ENCODE measurements at places on chromosomes 1 and 21.

- no peak for DNase-seq
These were observed 85.2 kb downstream of the TGFB2 start for GRCh38 chr1:218430346-218430745.

DNA sequence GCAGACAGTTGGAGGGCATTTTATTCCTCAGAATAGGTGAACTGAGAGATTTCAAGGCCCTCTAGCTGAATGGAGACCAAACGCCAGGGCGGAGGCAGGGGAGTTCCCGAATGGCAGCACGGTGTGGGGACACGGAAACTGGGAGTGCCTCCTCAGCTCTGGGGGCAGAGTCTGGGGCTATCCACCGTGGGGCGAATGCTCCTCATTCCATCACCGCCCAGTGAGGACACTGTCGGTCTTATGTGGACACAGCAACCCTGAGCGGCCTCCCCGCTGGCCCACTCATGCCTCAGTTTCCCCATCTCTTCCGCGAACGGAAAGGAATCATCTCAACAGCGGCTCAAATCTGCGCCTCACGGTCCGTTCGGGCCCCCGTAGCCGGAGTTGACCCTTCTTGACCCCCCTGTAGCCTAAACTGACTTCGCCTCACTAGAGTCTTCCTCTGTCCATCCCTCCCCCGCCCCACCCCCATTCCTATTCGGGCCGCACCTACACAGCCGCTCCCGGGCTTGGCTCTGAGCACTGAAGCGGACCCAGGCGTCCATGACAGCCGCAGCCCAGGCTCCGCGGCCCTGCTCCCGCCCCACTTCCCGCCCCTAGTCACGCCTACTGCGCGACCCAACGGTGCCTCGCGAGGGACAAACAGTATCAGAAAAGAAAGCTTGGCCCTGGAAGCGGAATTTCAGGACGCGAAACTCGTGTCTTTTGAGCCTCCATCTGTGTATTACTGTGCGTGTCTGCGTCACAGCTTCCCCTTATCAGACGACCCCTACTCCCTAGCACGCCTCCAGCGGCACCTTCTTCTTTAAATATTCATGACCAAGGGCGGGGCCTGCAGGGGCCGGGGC is at the start of gene PEX11B:
PEX11B (minus strand) TSS at position 574 of the 848 bp plus-strand sequence; CDS start at position 545, 29 bp downstream.
- peak; percentile 93 for DNase-seq

GRCh38 chr1:182139496-182139895 is 78.0 kb upstream of the ZNF648 start:
- no peak for DNase-seq

DNA sequence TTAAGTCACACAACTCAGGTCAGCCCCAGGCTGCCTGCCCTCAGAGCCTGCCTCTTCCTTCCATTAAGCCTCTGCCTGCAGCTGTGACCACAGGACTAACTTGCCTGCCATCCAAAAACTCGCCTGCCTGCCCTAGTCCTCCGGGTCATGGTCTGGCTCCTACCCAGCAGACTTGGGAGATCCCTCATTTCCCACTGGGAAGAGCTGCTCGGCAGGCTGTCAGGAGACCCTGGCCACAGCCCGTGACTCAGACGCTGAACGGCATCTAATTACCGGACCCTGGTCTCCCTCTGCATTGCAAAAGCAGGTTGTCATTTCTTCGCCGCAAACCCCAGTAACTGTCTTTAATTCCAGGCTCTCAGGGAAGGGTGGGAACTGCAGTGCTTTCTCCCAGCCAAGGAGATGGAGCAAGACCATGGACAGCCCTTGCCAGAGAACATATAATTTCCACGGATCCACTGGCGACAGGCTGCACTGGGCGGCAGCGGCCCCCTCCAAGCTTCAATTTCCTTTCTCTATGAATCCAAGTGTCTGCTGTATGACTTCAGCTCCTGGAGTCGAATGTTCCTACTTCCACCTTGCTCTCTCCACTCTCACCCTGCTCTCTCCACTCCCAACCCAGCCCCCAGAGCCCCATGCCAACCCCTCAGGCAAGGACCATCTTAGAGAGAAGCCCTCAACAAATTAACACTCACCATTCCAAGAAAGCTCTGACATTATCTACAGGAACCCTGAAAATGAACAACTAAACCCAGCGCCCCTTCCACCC is 20.4 kb downstream of the OLFML2B start:
- DNase-seq, result no peak

GRCh38 chr1:182460550-182460951 is 10.6 kb downstream of the RGSL1 start:
- no peak for DNase-seq

- DNase-seq, result no peak
These were observed 2.1 kb downstream of the PADI1 start for GRCh38 chr1:17207046-17207445.

- no peak for DNase-seq
These were observed 26.4 kb upstream of the FMO1 start for GRCh38 chr1:171221665-171222591.

DNA sequence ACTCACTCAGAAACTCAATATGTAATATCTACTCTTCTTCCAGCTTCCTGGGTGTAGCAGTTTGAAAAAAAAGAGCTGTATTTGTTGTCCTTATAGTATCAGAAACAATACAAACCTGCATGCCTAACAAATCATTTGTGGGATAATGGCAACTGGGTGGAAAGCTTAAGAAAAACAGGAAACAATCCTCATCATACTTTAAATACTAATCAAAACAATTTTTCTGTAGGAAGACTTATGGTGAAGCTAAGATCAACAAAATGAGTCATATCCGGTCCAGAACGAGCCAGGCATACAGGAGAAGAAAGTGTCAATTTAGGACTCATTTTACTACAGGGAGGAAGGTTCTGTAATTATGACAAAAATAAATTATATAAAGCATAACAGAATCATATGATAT is 181.8 kb upstream of the ADGRL4 start:
- no peak for DNase-seq

- DNase-seq, result no peak
These were observed 39.5 kb upstream of the CNTN2 start for GRCh38 chr1:205003358-205004131.

DNA sequence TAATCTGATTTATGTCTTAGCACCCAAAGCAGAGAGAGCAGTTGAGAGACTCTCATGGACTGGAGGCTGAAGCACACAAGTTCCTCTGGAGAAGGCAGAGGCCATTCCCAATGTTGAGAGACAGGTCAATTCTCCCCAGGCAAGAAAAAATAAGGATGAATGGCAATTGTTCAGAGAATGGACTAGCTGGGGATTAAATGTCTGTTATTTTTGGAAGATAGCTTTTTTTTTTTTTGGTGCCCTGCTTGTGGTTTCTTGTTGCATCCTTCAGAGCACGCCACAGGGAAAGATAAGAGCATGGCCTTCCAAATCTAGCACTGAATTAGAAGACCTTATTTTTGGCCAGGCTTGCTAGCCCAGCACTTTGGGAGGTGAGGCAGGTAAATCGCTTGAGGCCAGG is 65.6 kb upstream of the ERRFI1 start:
- DNase-seq, result no peak

DNA sequence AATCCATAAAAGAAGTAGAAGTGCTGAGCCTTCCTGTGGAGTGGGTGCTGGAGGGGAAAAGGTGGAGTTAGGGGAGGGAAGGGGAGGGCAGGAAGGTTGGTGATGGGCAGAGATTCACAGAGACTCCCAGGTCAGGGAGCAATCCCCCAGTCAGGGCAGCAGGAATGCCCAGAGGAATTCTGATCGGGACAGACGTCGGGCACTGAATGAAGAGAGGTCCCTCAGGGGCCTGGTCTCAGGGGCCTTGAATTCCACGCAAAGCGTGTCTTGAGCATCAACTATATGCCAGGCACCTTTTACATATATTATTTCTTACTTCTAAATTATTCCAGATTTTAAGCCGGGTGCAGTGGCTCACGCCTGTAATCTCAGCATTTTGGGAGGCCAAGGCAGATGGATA is 7.2 kb upstream of the PADI1 start:
- DNase-seq, result peak; percentile 18

DNA sequence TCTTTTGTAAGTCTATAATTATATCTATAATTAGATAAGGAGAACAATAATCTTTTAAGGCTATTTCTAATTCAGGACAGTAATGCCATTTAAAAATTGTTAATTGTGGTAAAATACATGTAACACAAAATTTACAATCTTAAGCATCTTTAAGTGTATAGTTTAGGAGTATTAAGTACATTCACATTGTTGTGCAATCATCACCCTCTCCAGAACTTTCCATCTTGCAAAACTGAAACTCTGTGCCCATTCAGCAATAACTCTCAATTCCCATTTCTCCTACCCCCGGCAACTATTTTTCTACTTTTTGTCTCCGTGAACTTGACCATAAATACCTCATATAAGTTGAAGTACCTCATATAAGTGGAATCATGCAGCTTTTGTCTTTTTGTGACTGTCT is 93.9 kb upstream of the KCNA3 start:
- DNase-seq, result no peak

DNA sequence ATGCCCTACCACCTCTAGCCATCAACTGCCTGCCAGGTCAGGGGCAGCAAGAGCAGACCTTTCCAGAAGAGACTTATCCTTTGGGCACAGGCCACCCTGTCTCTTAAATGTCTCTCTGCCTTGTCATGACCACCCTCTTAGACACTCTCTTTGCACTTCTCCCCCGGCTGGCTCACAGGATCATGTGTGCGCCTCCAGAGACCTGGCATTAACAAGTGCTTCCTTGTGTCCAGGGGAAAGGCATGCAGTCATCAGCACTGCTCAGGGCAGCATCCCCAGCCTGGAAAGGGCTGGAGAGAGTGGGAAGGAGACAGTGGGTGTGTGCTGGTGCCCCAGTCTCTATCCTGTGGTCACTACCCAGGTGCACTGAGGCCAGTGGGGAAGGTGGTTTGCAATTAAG is 85.2 kb upstream of the TLR5 start:
- no peak for DNase-seq

Data from activated CD8-positive, alpha-beta memory T cell treated with anti-CD3 and anti-CD28 coated beads, Interleukin-2, amount 50 U/mL, for 48 hours (primary cell).